Stimulated activated CD4-positive, alpha-beta T cell treated with anti-CD3 and anti-CD28 coated beads, TNF-alpha, amount 100 ng/mL, for 48 hours (primary cell): ENCODE measurements at places on chromosomes 11 and 22.

DNA sequence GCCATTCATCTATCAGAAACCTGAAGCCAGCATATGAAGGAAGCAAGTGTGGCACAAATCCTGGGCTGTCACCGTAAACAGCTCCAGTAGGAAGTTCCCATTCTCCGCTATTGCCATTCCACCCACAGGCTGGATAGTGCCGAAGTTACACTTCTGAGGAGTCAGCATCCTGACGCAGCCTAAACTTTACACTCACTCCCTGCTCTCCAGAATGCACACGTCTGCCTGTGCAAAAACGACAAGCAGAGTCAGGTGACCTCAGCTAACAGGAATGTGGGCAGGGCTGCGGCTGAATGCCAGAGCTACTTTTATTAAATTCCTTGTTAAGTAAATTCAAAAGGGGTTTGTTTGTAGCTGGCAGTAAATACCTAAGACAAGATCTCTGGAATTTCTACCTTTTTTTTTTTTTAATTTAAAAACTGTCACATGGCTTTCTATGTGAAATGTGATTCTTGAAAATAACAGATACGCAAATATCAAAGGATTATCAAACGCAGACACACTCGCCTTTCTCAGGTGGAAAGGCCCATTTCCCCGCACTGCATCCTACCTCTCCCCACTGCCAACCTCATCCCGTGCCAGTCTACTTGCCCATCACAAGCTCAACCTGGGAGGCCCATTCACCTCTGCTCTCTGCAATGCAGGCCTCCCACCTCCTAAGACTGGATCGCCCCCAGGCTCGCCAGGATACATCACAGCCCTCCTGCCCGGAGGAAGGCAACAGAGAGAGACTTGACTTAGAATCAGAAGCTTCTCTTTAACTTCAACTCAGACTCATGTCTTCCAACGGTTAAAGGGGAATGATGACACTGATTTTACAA, 33.5 kb downstream of the NFRKB start:
- no peak for DNase-seq

GRCh38 chr11:32231909-32232493, 141.1 kb downstream of the RCN1 start:
- no peak for DNase-seq

GRCh38 chr11:69537126-69537525, 55.7 kb downstream of the LINC01488 start:
- DNase-seq, result no peak

GRCh38 chr11:128962896-128963295, 20.2 kb upstream of the TP53AIP1 start:
- no peak for DNase-seq

- DNase-seq, result peak; percentile 76
Measured at GRCh38 chr11:66022401-66023185, 3.7 kb downstream of the CATSPER1 start.
